ENCODE measurements at places on chromosomes 16 and 17.

DNA sequence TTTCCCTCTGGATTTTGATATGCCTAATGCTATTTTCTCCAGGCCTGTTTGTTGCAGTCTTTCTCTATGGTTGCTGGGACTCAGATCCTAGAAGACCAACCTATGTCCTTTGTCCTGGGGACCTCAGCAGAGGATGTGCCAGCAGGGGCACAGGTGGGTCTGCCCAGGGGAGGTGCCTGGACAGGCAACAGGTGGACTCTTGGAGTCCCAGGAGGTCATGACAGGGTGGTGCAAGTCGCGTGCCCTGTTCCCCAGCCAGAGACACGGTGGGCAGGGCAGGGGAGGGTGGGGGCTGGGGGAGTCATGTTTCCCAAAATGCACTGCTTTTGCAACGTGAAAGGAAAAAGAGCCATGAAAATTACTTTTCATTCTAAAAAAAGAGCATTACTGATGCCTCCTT is 26.3 kb upstream of the PLLP start:
- DNase-seq, result no peak

DNA sequence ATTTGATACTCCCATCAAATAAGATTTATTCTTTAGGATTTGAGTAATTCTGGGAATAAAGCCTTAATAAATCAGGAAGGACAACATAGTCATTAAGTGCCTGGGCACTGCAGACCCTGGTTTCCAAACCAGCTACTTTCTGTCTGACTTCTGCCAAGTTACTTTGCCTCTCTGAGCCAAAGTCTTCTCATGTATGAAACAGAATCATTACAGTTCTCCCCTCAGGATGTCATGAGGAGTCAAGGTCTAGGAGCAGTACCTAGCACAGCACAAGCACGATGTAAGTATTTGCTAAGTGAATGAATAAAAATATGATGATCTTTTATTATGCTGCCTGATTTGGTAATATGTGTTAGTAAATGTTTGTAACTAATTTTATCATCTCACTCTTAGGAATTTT is 30.4 kb upstream of the HEATR6 start:
- DNase-seq, result no peak

DNA sequence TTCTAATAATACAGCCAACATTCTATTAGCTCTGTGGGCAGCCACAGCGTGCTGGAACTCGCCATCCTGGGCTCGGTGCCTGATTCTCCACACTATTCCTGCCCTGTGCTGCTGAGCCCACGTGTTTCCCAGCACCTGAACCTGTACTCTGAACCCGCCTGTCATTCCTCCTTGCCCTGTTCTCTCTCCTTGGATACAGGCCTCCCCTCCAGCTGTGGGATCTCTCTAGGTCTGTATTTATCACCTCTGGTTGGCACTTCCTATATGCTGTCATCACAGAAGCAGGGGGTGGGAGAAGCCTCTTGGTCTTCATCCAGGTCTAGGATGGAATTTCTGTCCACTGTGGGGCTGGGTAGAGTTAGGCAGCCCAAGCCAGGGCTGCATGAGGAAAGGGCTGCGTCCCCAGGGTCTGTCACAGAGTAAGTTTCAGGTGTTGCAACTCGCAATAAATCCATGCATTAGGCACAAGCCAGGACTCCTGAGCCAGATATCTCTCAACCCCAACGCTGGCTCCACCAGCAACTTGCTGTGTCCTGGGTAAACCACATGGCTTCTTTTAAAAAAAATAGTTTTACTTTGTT is 56.0 kb downstream of the ABAT start:
- DNase-seq, result no peak

DNA sequence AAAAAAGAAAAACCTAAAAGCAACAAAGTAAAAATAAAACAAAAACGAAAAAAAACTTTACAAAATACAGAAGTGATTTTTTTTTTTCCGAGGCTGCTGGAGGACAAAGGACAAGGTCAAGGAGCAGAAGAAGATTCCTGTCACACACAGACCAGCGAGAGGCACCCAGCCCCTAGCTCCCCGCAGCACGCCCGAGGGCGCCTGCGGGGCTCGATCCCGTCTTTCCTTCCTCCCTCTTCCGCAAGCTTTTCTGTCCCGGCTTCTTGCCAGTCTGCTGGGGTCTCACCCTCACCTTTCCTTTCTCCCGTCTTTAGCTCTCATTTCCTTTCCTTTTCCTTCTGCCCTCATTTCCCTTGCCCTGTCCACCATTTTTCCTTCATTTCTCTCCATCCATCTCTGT is 66.1 kb upstream of the DNAH17 start:
- no peak for DNase-seq

DNA sequence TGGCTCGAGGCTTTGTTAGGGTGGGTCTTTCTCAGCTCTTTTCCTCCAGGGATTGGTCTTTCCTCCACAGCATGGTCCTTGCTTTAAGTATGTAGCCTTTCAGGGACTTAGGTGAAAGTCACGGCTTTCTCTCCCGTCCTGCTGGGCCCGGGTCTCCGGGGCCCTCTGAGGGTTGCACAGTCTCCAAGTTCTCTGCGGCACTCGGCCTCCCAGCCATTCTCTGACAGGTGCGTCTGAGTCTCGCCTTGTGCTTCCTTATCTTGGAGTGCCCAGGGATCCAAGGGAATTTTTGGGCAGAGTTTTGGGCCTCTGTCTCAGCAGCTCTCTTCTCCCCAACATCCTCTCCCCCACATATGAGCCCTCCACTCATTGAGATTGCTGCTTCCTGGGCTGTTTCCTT is 36.6 kb downstream of the ZNF750 start:
- no peak for DNase-seq

- DNase-seq, result no peak
Measured at GRCh38 chr17:79424471-79425185, 186.2 kb downstream of the RBFOX3 start.

DNA sequence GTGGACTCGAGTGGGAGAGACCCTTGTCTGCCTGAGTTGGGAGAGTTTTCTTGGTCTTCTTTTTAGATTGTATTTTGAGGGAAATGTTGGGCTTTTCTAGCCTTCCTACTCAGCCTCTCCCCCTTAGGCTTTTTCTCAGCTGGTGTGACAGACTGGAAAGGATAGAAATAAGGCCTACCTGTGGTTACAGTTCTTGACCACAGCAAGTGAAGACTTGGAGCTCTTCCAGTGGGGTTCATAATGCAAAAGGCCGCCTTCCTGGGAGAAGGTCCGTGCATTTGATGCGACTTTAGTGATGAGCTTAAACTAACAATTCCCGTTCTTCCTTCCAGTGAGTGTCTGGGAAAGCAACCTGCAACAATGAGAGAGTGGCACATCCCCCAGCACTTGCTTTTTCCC is 56.8 kb downstream of the B9D1 start:
- DNase-seq, result no peak

- DNase-seq, result no peak
Measured at GRCh38 chr16:26709175-26709574, 357.6 kb upstream of the C16orf82 start.

GRCh38 chr16:12655537-12655936 is 148.2 kb downstream of the CPPED1 start:
- no peak for DNase-seq

DNA sequence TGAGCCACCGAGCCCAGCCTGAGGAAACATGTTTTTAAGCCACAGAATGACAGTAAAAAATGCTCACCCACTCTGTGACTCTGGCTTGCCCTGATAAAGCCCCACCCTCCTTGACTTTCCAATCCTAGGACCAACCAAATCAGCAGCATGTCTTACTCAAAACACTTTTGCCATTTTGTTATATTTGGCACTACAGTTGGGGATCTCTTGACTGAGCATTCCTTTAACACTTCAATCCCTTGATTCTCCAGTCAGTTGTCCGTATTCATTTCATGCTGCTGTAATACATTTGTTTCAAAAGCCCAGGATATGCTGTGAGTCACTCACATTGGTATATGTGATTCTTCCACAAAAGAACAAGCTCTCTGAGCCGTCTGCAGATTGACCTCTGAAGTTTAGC is 8.2 kb downstream of the MYH3 start:
- no peak for DNase-seq

GRCh38 chr17:81115749-81116464 is 49.4 kb upstream of the PVALEF start:
- DNase-seq, result no peak

GRCh38 chr17:10177131-10177912 is 21.1 kb downstream of the GAS7 start:
- no peak for DNase-seq

GRCh38 chr17:43369986-43370385 is 28.8 kb upstream of the ARL4D start:
- no peak for DNase-seq

- DNase-seq, result no peak
Measured at GRCh38 chr17:76513306-76513692, 12.1 kb upstream of the RHBDF2 start.

DNA sequence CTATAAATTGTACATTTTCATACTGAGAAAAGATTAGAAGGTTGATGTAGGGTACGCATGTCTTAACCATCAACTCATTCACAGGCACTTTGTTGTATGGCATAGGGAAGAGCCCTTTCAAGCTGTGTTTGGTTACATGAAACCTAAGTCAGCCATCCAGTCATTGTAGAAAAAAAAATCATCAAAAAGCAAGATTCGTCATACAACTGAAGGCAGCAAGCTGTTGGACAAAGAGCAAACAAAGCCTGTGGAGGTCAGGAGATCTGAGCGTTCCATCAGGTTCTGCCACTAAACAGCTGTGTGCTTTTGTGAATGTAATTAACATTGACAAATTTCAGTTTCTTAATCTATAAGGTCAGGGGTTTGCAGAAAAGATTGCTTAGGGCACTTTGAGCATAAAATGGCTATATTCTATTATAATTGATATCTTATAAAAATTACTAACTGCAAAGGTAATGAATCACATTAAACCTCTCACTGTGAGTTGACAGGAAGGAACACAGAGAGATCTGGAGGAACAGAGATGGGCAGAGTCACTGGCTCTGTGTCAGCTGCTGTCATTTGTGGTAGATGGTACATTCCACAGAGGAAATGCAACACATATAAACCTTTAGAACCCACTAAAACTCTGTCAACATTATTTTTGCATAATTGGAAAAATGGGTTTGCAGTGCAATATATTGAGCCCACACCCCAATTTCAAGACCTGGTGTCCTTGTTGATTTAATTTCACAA is 66.3 kb upstream of the MYOCD start:
- DNase-seq, result no peak

DNA sequence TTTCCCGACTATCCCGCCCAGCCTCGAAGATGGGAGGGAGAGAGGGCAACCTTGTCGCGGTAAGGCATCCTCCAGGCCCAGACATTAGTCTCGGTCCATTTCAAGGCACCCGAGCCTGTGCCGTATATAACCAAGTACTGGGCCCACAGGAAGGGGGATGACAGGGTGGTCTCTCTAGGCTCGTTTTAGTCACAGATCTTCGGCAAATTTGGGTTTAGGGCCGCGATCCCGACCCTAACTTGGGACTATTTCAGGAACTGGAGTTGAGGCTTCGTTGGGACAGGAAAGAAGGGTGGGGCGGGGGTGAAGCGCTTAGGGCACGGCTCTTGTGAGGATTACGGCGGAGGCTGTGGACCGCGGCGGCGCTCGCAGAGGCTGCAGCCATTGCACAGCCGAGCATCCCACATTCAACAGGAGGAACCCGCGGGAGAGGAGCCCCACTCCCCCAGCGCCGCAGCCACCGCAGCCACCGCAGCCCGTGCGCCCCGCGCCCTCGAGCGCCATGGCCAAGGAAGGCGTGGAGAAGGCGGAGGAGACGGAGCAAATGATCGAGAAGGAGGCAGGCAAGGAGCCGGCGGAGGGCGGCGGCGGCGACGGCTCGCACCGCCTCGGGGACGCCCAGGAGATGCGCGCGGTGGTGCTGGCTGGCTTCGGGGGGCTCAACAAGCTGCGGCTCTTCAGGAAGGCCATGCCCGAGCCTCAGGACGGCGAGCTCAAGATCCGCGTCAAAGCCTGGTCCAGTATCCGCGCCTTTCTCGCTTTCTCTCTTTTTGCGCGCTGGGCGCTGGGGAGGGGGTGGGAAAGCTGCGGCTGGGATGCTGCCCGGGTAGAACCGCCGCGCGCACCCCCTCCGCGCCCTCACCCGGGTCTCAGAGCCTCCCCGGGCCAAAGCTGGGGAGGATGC is at the start of gene VAT1L:
VAT1L (plus strand) TSS at position 384 of the 904 bp plus-strand sequence; CDS start at position 503, 119 bp downstream.
- DNase-seq, result no peak

- no peak for DNase-seq
Measured at GRCh38 chr16:71995038-71995437, 5.2 kb downstream of the PKD1L3 start.

DNA sequence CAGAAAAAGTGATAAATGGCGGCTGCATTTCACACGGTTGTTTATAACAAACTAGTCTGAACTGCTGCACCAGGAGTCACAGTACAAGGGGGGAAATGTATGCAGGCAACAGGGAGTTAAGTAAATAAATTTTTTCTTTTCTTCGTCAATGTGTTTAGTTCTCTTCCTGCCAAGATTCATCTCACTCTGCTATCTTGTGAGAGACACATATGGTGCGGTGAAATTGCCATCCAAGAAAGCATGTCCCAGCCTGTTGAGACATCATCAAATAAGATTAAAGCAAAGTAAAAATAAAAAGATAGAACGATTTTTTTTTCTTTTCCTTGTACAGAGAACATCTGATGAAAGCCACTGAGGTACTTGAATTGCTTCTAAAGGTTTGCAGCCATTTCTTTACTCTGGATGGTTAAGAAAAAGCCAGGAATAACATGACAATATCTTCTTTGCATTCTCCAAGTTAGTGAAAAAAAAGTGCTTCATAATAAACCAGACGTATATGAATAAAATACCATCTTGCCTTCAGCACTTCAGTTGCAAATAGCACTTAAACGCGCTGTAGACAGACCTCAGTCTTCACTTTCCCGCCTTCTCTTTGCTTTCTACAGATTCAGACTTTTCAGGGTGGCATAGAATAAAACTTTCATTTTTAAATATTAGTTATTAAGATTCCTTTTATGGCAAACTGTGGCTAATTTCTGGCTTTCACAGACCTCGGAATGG is 506.2 kb upstream of the ZFHX3 start:
- DNase-seq, result no peak

DNA sequence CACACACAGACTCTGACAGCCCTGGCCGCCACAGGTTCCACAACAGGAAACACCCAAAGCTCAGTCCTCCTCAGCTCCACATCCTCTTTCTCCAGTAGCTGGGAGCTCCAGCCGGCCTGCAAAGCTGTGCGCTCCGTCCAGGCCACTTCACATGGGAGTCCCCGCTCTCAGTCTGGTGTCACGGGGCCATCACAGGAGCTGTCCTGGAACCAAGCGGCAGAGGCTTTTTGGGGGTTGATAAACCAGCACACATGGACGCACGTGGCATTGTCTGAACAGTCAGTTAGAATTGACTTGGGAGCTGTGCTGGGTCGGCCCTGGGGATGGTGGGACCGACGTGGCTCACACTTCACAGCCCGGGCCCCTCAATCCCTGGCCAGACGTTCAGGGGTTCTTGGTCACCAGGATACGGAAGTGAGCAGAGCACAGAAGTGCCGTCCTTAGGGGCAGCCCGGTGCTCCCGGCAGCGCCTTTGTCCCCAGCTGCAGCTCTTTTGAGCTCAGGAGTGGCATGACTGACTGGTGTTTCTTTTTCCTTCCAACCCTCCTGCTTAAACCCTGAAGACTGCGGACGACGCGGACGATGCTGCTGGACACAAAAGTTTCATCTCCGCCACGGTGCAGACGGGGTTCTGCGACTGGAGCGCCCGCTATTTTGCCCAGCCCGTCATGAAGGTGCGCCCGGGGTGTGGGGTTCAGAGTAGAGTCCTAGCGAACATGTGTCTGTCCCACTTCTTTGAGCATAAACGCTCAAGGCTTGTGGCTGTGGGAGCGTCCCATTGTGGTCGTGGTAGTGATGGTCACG is 66.6 kb upstream of the CHMP6 start:
- DNase-seq, result no peak
